Right lung (tissue), 10 donors: ENCODE measurements at places on chromosomes 7 and 10. TPM values are rescaled to one million over a fixed set of nuclear protein-coding genes. Genes with fewer than 3 reads are reported as not detected.

ARMC3 gene
- polyA plus RNA-seq, result 9.0 TPM

PCLO gene
- polyA plus RNA-seq, result 6.2 TPM

GRCh38 chr10:96053985-96054384, 10.6 kb downstream of the CCNJ start:
- DNase-seq, result no peak

- DNase-seq, result no peak
Observed at GRCh38 chr7:5495581-5496375, 72.1 kb upstream of the TNRC18 start.

FAM25G gene
- polyA plus RNA-seq, result 0.33 TPM

ZNF804B gene
- polyA plus RNA-seq, result 0.09 TPM

CPA2 gene
- 0.29 TPM for polyA plus RNA-seq

DNA sequence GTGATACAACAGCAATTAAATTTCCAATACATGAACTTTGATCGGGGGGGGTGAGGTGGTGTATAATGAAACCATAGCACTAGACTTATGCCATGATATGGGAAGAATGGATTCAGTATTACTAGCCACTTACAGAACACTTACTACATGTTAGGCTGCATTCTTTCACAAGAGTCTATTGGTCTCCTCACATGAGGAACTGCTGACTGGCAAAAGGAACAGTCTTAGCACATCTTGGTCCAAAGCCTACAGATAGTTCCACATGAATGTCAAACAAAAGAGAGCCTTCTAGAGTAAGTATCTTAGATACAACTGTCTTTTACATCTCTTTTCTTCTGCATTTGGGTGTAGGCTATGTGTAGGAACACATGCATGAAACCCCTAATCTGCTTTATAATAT, 115.9 kb upstream of the DNAJB12 start:
- DNase-seq, result no peak

GRCh38 chr10:102230264-102230860, 4.3 kb downstream of the ELOVL3 start:
- DNase-seq, result no peak

DNA sequence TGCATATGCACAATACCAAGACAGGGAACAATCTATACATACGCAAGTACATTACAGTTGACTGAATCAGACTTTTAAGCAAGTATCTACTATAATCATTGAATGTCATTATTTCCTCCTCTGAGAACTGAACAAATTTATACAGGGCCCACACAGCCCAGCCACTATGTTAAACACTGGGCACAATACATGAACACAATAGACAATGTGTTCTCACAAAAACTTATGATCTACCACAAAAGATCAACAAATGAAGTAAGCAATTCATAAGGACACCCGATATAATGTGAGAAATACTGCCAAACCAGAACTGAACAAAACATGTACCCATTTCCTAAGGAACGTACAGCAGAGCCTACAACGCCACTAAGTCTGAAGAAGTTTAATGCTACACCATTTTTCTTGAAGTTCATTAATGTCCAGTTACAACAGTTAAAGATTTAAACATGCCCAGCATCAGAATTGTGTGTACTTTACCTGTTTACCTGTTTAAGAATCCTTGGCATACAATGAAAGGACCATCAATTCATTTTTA, 31.5 kb downstream of the SHTN1 start:
- no peak for DNase-seq

DNA sequence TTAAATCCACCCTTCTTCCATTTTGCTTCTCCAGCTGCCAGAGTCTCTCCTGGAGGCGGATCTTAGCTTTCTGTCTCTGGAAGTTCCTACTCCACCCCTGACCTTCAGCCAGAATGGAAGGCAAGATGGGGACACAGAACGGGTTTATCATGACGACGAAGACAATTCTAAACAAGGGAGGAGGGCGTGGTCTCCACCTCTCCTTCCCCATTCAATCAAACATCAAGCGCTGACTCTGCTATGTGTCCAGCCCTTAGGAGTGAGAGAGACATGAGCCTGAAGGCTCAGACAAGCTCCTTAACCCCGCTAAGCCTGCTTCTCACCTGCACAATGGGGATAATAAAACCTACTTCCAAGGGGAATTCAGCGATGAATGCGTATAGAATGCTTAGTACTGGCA, 3.1 kb downstream of the CYP17A1 start:
- no peak for DNase-seq
